G401 (cell line): ENCODE measurements at places on chromosomes 4 and X. TPM values are rescaled to one million over a fixed set of nuclear protein-coding genes. Genes with fewer than 3 reads are reported as not detected.

RAB9B gene
- not detected in 2 replicates for total RNA-seq

GRCh38 chr4:118974758-118975157, 86.1 kb downstream of the SYNPO2 start:
- no peak for DNase-seq

- DNase-seq = no peak
Observed at GRCh38 chr4:165963621-165964020, 90.6 kb downstream of the TLL1 start.

DNA sequence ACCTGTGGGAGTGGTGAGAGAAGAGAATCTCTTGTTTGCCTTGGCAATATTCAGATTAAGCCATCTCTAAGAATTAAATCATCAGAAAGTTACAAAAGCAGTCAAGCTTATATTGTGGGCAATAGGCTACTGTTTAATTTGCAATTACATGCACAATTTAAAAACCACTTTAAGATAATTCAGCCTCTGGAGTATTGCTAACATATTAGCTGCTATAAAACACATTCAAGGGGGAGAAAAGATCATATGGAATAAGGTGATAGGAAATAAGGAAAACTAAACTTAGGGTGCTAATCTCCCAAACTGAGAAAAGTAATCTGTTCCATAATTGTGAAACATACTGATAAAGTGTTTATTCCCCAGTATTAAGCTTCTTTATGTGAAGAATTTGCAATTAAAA, 103.9 kb downstream of the ARAP2 start:
- no peak for DNase-seq

DNA sequence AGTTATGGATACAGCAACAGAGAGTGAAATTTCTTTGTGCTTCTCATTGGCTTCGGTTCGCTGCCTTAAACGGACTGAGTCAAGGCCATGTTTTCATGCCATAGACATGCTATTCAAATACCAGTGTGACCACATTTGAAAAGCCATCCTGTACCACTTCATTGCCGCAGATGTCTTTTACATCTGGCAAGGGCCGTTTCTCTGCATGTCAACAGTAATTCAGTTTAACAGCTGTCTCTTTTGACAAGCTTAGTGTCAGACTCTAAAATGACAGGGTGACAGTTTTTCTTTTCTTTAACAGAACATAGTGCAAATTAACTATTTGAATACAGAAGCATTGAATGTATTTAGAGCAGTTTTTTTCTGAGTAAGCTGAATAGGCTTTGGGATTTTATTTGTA, 362.2 kb upstream of the POU3F4 start:
- no peak for DNase-seq

DNA sequence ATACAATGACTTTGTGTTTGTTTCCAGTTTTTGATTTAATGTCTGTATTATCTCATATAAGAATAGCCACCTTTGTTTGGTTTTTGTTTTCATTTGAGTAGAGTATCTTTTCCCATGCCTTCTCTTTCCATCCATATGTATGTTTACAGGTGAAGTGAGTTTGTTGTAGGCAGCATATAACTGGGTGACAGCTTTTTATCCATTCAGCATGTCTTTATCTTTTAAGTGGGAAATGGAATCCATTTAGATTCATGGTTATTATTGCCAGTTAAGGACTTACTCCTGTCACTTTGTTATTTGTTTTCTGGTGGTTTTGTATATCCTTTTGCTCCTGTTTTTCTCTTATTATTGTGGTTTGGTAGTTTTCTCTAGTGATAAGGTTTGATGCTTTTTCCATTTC, 34.3 kb downstream of the SCLT1 start:
- no peak for DNase-seq

DNA sequence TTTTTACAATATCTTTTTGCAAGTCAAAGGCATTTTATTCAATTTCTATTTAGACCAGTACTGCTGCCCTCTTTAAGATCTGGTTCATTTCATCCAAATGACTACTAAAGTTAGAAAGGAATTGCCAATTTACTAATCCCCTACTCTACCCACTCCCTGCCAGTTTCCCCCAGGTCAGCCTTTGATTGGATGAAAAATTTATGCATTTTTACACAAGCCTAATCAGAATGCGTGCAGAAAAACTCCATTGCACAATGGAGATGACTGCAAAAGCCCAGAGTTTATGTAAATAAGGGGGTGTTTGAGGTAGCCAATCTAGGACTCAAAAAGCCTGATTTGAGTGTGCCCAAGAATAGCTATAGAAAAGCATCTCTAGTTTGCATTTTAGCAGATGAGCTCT, 310.6 kb downstream of the PABPC4L start:
- no peak for DNase-seq

TMPRSS11A gene
- not detected in 2 replicates for total RNA-seq

DNA sequence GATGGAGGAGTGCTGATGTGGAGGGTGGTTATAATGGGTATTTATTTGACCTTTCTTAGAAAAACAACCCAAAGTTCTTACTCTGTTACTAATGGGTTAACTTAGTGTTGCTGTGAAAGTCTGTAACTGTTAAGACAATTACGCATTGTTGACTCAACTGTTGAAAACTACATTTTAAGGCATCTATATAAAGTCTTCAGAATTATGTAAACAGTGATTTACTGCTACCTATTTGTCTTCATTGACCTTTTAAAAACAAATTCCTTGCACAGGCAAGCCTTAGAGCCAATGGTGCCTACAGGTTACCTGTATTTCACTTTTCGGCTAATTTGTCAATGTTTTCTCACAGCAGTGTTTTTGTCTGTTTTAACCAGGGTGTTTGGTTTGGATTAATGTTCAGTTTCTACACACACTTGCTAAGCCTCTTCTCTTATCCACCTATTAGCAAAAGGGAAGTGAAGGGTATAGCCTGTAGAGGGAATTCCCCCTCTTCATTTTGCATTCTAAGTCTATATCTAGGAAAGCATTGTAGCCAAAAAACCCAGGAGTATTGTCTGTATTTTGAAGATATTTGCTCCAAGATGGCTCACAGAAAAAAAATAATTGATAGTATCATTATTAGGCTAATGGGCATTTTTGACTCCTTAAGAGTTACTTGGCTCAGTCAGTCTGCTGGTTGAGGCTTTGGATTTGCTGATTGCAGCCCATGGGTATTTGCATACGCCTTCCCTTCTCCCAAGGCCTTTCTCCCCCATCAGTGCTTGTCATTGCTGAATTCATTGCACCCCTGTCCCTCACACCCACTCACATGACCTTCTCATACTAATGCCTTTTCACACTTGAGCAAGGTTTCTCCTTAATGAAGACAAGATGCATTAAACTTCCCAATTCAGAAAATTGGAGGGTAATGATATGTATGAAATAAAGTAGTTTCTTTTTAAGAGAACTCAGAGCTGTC, 30.5 kb downstream of the AFF1 start:
- DNase-seq = no peak

WDR44 gene
- 2.8 and 6.4 TPM in 2 replicates for total RNA-seq

DNA sequence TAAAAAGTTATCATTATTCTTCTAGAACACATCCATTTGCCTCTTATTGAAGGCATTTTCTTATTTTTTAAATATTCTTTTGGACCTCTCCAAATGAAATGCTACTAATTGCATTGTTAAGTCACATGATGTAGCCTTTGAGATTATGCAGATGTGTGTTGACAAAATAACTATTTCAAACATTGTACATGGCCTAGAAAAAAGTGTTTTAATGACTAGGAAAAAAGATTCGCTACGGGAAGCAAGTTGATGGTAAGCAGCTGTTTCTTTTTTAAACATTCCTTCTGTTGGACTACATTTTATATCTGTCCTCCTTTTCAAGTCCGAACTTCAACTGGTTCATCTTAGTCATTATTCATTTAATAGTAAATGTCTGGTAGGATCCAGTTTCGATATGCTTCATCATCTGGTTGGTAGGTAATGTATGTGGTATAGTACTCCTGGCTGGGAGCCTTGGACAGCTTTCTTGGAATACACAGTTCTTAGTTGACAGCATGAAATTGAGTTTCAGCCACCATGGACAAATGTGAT, 34.3 kb upstream of the GUCY1A1 start:
- no peak for DNase-seq

GRCh38 chrX:103734125-103734760, 23.5 kb downstream of the TMEM31 start:
- peak; percentile 30 for DNase-seq

DNA sequence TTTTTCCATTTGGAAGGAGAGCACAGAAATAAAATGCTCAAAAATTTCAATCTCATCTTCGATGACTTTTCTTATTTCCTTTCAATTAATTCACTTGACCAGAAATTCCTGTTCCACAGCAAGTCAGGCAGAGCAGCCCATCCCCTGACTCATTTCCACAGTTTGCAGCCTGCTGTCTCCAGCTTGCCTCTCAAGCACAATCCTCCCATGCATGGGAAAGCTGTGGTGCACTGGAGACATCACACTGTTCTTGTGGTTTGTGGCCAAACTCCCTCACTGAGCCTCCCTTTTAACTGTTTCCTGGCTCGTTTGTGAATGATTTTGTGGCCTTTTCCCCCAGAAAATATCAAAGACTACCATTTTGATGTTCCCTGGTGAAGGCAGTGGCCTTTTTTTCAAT, 114.0 kb upstream of the ENPEP start:
- no peak for DNase-seq

- DNase-seq = no peak
Observed at GRCh38 chr4:48197643-48198237, 63.7 kb upstream of the TXK start.

NCAPG gene
- total RNA-seq = 28.3 and 74.7 TPM in 2 replicates

HSFX1 gene
- total RNA-seq = 0.71 TPM in 1 of 2 replicates, not detected in the other
